ENCODE measurements at places on chromosomes 16 and 17. TPM values are rescaled to one million over a fixed set of nuclear protein-coding genes. Genes with fewer than 3 reads are reported as not detected.

Gene SLFN14
- polyA plus RNA-seq: not detected

Gene KAT8
- polyA plus RNA-seq: 82.1 TPM

GRCh38 chr16:8936421-8936820 lies 27.3 kb downstream of the USP7 start:
- peak; percentile 41 for DNase-seq

DNA sequence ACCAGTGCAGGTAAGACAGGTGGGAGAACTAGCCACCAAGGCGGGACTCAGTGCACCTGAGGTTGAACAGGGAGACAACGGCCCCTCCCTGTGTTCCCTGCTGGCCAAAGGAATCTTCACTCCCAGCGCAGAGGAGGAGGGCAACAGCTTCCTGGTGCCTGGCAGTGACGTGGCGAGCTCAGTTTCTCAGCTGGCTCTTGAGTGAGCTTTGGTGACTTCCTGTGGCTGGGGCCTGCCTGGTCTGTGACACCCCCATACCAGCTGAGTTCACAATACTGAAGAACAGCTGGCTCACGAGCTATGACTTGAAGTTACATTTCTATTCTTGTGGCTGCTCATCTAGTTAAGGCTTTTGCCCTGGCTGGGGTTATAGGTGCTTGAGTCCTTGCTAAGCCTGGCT lies 26.1 kb downstream of the WNT9B start:
- no peak for DNase-seq

Gene YBX2
- 41.4 TPM for polyA plus RNA-seq

- DNase-seq: no peak
Observed at GRCh38 chr17:79684132-79684985, 46.4 kb upstream of the ENPP7 start.

Gene TERB1
- polyA plus RNA-seq: not detected
